Stimulated activated CD4-positive, alpha-beta T cell treated with anti-CD3 and anti-CD28 coated beads, Interleukin-1b, Interleukin-23, amount 100 ng/mL, for 48 hours (primary cell): ENCODE measurements at places on chromosomes 6 and 20.
A peak's percentile ranks its signal among the peaks of the same experiment; 100 is the strongest.

DNA sequence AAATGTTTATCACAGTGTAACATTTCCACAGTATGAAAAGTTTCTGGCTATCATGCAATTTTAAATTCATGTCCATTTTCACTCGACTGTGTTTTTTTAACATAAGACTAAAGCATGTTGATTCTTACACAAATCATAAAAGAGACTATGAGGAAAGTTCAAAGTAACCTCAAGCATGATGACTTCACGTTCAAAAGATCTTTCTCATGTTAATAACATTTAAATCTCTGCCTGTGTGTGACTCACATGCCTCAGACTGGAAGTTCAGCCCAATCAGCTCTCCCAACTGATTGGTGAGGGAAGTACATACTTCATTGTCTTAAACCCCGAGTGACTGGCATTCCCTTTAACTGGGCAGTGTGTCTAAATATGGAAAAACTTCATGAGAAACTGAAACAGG, 37.4 kb downstream of the ATXN1 start:
- DNase-seq = no peak

- DNase-seq = no peak
Observed at GRCh38 chr6:39543095-39543494, 182.1 kb downstream of the KIF6 start.

DNA sequence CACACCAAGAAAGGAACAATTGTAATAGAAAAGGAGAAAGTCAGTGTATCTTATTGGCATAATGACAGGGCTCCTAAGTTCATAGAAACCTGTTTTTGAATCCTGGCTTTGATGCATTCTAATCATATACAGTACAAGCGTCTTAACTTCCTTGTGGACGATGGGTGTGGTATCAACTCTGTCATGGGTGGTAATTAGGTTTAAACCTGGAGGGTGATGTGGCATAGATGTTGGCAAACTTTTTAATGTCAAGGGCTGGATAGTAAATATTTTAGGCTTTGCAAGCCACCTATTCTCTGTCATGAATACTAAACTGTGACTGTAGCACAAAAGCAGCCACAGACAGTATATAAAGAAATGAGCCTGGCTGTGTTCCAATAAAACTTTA, 138.7 kb upstream of the EDN1 start:
- DNase-seq = no peak

GRCh38 chr6:159267165-159267564, 98.0 kb downstream of the FNDC1 start:
- no peak for DNase-seq

DNA sequence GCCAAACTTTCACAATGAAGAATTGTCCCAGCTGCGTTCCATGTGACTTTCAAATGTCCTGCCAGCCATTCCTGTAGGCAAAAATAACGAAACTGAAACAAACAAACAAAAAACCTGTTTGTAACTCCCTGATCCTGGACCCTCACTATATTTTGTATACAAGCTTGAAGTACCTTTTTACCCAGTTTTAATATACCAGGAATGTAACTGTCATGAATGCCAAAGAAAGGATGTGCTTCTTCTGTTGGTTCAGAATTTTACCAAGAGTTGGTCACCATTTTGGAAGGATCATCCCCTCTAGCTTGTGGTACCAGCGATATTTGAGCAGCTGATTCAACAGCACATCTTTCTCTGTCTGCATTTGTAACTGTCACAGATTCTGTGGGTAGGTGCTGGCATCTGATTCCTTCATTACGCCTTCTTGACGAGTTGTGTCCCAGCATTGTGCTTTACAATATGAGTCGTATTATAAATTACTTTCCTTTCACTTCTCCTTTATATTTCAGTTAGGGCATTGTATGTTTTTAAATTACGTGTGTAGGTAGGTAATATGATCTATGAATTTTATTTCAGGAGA, 93.9 kb downstream of the DLGAP4 start:
- DNase-seq = no peak

DNA sequence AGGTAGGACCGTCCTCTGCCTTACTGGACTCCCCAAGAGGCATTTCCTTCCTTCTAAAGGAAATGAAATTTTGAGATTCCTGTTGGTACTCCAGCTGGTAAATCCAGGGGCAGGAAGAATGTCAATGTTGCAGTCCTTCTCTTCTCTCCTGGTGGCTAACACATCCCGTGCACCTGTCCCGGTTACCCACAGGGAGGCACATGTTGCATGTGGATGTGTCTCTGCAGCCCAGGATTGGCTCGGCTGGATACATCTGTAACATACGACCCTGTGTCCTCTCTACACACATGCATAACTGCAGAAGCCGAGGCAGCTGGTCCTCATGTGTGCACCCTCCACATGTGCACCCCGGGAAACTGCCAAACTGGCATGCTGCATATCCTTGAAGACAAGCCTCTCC, 1.3 kb upstream of the LRFN2 start:
- no peak for DNase-seq

DNA sequence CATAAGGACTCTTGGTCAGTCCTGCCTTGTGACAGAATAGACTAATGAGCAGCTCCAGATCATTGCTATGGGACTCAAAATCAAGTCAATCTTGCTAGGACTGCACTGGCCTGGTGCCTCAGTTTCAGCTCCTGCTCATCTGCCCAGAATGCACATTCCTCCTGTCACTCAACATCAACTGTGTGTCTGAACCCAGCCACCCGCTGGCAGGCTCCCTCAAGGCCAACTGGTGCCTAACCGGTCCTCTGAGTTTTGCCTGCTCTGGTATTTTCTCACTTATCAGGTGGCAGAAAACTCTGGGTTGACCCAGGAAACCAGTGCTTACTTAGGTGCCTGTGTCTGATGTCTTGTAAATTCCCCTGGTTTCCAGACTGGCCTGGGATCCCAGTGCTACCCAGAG, 297.7 kb downstream of the DHX35 start:
- DNase-seq = no peak

GRCh38 chr6:144189351-144189750, 39.0 kb downstream of the STX11 start:
- no peak for DNase-seq

DNA sequence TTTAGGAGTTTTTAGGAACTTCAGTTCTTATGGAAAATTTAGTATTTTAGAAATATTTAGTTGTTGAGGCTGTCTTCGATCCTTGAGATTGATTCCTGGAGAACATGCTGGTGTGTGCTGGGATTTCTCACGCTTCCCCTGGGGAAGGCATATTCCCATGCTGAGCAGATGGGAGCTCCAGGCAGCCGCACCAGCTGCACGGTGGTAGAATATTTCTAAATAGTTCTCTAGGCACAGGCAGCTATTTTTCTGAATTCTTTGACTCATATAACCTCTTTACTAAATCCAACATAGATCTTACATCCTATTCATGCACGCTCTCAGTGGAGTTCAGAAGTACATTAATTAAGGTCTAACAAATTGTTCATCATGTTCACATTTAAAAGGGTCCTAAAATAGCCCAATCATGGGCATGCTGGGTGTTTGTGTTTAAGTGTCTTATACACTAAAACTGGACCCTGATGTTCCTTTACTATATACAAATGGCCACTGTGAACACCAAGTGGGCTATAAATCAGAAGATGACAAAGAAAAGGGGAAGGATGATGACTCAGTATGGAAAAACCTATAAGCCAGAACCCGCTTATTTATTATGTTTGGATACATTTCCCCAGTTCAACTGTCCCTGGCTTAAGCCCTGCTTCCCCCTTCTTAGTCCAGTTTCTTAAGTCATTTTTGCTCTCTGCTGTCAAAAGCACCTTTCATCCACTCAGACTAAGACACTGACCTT, 138.5 kb downstream of the UST start:
- DNase-seq = no peak

- DNase-seq = peak; percentile 85
Observed at GRCh38 chr6:47477497-47478232, at the start of gene CD2AP. Gene CD2AP, plus strand, starts transcription at chr6:47477789. Its CDS starts 456 bp downstream, at chr6:47478245.

- DNase-seq = no peak
Observed at GRCh38 chr6:27908017-27908416, 4.2 kb downstream of the OR2B2 start.

DNA sequence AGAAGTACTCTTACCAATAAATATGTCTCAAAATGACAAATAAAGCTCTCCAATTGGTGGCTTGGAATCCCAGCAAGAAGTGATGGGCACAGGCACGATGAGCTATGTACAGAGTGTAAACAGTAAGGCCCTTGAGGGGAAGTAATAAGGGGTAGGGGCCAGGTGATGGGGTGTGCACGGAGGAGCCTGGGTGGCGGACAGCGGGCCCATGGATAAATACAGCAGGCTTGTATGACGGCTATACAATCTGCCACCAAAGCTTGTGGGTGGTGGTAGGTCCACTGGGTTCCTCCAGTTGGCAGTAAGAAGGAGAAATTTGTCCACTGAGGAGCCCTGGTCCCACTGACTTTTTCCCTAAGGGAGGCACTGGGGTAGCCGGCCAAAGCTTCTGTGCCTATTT, 205.4 kb upstream of the RNF24 start:
- DNase-seq = no peak

- no peak for DNase-seq
Observed at GRCh38 chr6:43759136-43759906, 10.7 kb upstream of the VEGFA start.
